CD4-positive, CD25-positive, alpha-beta regulatory T cell (primary cell): ENCODE measurements at places on chromosomes 4 and X.

- DNase-seq, result no peak
Observed at GRCh38 chr4:26055855-26056254, 141.8 kb downstream of the SMIM20 start.

GRCh38 chr4:38101563-38101962 is 141.4 kb downstream of the PTTG2 start:
- DNase-seq, result no peak

- no peak for DNase-seq
Observed at GRCh38 chr4:7183161-7183560, 9.2 kb upstream of the SORCS2 start.

- DNase-seq, result no peak
Observed at GRCh38 chr4:12880844-12881243, 603.3 kb downstream of the RAB28 start.

DNA sequence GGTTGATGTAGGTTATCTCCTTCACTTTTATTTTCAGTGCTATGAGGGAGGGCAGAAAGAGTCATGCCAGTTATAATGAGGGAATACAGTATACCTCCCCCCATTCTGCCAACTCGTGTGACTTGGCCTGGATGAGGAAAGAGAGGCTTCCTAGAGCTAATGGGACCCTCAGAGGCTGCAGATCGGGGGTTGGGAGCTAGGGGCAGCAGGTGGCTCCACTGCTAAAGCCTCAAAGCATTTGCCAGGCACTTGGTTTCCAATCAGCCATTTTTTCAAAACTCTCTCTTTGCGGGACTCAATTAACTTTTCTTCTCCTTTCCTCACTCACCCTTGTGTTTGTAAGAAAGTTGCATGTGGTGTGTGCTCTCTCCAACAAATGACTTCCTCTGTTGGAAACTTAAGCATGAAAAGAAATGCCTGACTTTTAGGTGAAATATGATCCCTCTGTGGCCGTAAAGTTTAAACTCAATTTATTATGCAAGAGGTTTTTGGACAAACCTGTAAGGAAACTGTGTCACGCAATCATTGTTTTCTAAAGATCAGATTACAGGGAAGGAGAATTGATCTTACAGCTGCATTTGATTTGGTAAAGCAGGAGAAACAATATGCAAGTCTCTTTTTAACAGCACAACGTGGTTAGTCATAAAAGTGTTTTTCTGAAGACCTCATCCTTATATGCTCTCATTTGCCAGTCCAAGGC is 7.0 kb downstream of the SFRP2 start:
- no peak for DNase-seq

DNA sequence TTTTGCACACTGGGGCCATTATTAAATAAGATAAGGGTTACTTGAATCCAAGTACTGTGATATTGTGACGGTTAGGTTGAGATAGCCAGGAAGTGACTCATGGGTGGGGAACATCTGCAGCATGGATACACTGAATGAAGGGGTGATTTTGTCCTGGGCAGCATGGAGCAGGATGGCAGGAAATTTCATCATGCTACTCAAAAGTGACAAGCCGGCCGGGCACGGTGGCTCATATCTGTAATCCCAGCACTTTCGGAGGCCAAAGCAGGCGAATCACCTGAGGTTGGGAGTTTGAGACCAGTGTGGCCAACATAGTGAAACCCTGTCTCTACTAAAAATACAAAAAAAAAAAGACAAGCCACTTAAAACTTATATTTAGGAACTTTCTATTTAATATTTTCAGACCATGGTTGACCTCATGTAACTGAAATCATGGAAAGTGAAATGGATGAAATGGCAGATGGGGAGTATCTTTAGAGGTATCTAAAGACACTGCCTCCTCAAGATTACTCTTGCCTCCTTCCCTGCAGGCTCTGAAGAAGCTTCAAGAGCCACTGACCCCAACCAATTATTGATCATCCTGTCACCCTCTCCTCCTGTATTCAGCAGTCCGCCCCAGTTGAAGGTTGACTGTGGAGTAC is 3.9 kb upstream of the TRIM60 start:
- DNase-seq, result no peak

GRCh38 chr4:134911941-134912340 is 710.4 kb upstream of the PABPC4L start:
- no peak for DNase-seq

DNA sequence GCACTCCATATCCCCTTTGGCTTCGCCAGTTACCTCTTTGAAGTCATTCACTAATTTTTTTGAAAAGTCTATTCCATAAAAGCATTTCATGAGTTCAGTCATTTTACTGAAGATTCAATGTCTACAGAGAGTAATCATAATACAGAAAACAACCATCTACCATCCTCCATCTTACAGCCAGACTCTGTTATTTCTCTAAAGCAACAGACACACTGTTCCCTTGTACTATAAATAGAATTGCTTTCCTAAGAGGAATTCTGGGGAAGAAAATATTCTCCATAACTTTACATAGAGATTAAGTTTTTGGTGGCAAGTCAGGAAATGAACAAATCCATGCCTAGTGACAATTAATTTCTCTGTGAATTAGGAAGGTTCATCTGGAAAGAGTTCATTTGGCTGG is 37.0 kb downstream of the XK start:
- no peak for DNase-seq

DNA sequence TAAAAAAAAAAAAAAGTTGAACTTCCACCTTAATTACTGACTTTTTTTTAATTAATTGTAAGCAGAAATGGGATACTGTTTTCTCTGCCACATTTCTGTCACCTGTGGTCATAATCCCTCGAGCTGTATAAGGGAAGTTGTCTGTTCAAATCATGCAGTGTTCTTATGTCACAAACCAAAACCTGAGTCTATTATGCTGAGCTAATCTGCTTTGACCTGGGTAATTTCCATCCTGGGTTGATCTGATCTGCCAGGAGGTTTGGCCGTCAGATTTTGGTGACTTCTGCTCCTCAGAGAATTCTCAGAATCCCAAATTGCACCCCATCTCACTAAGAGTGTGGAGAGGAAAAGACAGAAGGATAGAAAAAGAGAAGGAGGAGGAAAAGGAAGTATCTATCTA is 683.1 kb downstream of the KCTD8 start:
- no peak for DNase-seq

DNA sequence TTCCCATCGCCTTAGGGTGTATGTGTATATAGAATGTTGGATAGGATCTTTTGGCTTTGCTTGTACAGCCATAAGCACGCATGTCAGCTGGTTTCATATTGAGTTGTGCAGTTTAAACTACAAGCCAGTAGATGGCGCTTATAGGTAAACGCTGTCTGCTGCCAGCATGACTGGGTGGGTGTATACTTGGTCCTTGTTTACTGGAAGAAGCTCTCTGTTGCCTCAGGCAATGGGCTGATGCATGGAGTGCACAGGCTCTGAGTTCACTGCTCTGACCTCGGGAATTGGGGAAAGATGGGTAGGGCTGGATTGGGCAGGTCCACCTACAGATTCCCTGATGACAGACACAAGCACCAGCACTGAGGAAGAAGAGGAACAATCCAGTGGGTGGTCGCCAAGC is 831.5 kb downstream of the STIM2 start:
- DNase-seq, result no peak

DNA sequence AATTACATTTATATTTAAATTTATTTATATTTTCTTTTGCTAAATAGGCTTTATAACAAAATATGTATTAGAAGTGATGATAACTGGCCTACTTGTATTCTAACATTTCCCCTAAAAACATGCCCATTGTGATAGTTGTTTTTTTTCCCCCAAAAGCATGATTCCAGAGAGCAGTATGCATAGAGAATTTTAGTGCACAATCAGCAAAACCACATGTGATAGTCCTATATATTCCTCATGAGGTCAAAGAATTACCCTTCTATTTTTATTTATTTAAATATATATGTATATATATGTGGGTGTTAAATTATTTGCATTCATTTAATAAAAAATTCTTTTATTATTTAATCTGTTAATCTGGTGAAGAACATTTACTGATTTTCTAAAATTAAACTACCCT is 78.2 kb upstream of the TLL1 start:
- DNase-seq, result no peak

GRCh38 chr4:77308843-77309242 is 151.8 kb downstream of the CCNG2 start:
- peak; percentile 51 for DNase-seq

DNA sequence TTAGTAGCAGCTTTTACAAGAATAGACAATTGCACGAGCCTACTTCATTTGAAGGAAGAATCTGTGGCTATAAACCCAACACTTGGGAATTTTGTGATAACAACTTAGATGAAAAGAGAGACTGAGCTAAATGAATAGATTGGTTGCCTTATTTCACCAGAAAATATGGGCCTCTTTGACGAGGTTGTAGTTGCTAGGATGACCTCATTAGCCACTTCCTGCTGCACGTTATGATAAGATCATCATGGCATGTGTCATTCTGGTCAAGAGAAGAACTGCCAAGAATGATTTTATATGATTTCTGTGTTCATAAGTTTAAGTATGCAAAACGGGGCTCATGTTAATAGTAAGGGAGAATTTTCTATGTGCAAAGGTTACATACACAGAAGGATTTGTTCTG is 321.9 kb upstream of the GIMD1 start:
- DNase-seq, result no peak

DNA sequence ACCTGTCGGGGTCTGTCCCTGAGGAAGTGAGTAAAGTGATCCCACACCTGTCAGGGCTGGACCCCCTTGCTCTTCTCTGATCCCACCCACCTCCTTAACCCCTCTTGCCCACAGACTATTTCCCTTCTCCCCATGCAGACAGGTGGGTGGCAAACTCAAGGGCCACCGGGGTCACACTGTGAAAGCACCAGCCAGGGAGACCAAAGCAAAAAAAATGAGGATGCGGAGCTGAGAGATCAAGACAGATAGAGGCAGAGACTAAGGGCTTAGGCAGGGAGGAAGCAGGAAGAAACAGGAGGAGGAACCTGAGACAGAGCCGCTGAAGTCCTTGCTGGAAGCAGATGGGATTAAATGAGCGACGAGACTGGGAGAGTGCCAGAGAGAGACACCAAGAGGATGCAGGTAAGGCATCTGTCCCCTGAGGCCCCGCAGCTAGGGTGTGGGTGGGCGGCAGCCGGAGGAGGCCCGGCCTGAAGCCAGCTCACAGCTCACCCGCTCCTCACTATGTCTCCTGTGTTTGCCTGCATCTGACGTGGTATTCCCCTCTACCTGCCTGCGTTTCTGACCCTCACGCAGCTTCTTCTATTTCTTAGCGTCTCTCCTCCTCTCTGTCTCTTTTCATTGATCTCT is 7.2 kb downstream of the TIMM17B start:
- DNase-seq, result no peak

GRCh38 chr4:35993606-35994005 is 250.7 kb downstream of the ARAP2 start:
- DNase-seq, result no peak

DNA sequence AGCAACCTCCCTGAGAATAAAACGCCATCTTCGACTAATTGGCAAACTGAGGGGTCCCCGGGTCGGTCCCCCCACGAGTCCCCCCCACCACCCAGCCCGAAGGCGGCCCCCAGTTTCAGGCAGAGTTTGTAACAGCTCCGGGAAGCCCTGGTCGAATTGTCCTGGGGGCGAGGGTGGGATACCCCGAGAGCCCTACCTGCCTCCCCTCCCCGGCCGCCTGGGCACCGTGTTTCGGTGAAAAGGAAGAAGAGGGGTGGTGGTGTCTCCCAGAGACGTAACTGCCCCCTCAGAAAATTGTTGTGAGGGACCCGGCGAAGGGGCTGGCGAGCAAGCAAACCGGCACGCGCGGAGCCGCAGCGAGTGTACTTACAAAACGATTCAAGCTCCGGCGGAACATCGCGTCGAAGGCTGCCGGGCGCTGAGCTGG is 1.2 kb downstream of the ATP11C start:
- peak; percentile 43 for DNase-seq

DNA sequence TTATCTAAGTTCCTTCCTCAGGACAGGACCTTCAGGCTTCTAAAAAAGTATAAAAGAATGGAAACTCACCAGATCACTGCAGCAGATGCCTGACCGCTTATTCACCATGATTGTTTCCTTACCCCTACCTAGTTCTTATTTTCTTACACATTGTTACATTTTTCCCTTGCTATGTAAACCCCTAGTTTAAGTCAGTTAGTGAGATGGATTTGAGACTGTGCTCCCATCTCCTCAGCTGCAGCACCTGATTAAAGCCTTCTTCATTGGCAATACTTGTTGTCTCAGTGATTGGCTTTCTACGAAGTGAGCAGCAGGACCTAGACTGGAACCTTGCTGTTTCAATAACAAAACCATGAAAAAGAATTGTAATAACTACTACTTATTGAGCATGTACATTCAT is 4.7 kb downstream of the SPARCL1 start:
- DNase-seq, result no peak

DNA sequence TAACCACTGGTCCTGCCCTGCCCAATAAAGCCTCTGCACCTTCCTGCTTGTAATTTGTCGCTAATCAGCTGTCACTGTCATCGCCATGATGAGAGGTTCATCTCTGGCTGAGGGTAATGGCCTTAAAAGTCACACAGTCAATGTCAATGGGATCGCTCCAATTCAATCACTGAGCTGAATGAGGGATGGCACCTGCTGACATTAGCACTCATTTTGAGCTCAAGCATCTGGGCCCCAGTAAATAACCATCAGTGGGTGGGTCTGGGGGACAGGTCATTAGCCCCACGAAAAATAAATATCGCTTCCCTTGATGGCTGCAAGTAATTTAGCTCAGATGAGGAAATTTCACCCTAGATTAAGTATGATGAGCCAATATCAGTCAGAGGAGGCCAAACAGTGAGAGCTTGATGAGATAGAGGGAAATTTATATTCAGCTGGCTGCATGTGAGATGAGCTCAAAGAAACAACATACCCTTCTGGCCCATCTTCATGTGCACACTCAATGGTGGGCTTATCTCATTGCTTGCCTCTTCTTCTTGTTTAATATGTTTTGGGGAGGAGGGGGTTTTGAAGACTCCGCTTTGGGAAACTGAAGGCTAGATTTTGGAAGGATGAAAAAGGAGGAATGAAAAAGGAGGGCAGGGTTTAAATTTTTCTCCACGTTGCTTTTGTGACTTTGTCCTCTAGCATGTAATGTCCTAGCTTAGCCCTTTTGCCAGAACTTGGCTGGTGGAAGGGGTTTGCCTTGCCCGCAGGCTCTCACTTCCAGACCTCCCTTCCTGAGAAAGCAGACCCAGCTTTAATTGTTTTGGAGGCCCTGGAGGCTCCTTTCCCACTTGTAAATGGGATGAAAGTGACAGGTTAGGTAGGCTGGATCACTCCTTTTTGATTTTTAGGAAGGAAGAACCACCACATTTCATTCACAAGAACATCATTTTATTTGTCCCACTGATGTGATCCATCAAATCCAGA is 84.8 kb upstream of the PAQR3 start:
- DNase-seq, result no peak

DNA sequence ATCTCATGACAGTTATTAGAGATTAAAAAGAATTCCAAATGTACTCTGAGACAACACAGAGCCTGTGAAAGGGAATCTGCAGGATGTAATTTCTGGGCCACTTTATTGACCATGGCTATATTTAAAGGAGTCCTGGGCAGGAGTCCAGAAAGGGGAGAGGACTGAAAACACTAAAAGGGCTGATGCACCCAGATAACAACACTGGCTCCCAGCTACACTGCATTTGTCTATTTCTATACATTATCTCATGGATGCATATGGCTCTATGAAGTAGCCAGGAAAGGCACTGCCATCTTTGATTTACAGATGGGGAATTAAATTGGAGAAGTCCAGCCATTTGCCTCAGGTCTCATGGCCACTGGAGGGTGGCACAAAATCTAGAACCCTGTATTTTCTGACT is 56.0 kb downstream of the MED28 start:
- no peak for DNase-seq

- DNase-seq, result no peak
Observed at GRCh38 chr4:122309988-122310626, 68.7 kb upstream of the ADAD1 start.

- DNase-seq, result no peak
Observed at GRCh38 chr4:128560754-128561495, 248.6 kb upstream of the JADE1 start.

- no peak for DNase-seq
Observed at GRCh38 chr4:102151696-102152095, 193.6 kb downstream of the SLC39A8 start.
